ENCODE measurements at places on chromosomes 4 and X. TPM values are rescaled to one million over a fixed set of nuclear protein-coding genes. Genes with fewer than 3 reads are reported as not detected.

- H3K4me3 ChIP-seq = no peak overlapping the region
- peaks cover 53% of the 10 kb centered on the region for H3K27me3 ChIP-seq
- peaks cover 19% of the 10 kb centered on the region for H3K4me1 ChIP-seq
- no peak for DNase-seq
- no peaks in the 10 kb centered on the region for H3K36me3 ChIP-seq
- H3K27ac ChIP-seq = no peak overlapping the region
Observed at GRCh38 chrX:104253567-104254441, 929 bp downstream of the ESX1 start.

DNA sequence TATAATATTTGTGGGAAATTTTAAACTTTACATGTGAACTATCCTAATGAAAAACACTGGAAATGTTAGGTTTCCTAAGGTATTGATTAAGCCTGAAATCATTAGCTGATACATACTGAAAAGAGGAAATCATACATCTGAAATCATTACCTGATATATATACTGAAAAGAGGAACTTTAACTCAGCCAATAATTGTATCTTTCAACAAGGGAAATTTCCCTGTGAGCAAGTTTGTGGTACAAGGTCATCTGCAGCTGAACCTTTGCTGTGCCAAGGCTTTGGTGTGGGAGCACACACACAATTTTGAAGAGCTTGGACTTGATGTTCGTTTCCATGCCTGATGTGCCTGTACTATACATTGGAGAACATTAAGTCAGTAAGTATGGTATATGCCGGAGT, 131.9 kb upstream of the USP9X start:
- no peaks in the 10 kb centered on the region for H3K27me3 ChIP-seq
- H3K4me3 ChIP-seq = no peak overlapping the region
- DNase-seq = no peak
- no peaks in the 10 kb centered on the region for H3K36me3 ChIP-seq
- H3K4me1 ChIP-seq = no peaks in the 10 kb centered on the region
- no peak overlapping the region for H3K27ac ChIP-seq

GRCh38 chrX:41421071-41421729, 25.9 kb upstream of the NYX start:
- no peak for DNase-seq
- H3K36me3 ChIP-seq = no peaks in the 10 kb centered on the region
- H3K4me3 ChIP-seq = no peak overlapping the region
- peaks cover 5% of the 10 kb centered on the region for H3K4me1 ChIP-seq

DNA sequence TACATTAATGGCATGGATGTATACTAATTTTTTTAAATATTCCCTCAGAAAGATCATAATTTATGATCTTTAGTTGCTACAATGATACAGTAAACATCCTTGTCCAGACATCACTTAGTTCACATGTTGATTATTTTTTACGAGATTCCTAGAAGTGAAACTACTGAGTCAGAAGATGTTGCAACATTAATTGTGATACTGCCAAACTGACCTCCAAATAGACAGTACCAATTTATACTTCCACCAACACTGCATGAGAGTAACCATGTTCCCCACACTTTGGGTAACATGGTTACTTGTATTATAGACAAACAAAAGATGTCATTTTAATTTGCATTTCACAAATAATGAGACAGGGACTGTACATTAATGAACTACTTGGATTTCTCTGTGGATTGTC, 19.6 kb downstream of the RCHY1 start:
- no peak for DNase-seq
- no peak overlapping the region for H3K4me3 ChIP-seq
- H3K27ac ChIP-seq = peak overlapping the region; percentile 32
- no peaks in the 10 kb centered on the region for H3K27me3 ChIP-seq

- DNase-seq = no peak
- H3K27me3 ChIP-seq = no peaks in the 10 kb centered on the region
- no peak overlapping the region for H3K27ac ChIP-seq
- H3K4me1 ChIP-seq = no peaks in the 10 kb centered on the region
- no peak overlapping the region for H3K4me3 ChIP-seq
Observed at GRCh38 chr4:23355258-23355657, 534.6 kb downstream of the PPARGC1A start.

DNA sequence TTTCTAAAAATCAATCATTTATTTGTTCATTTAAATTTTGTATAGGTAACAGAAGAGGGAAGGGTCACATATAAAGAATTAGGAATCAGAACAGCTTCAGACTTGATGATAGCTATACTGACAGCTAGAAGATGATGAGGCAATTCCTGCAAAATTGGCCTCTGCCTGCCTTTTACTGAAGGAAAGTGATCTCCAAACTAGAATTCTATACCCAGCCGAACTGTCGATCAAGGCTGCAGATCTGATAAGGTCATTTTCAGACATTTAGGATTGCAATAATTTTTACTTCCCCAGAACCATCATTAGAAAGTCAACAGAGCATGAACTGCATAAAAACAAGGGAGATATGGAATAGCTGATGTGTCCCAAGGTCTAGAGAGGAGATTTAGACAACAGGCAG, 66.3 kb downstream of the HTRA3 start:
- H3K36me3 ChIP-seq = no peaks in the 10 kb centered on the region
- DNase-seq = no peak
- no peak overlapping the region for H3K4me3 ChIP-seq
- H3K27ac ChIP-seq = no peak overlapping the region
- H3K4me1 ChIP-seq = no peaks in the 10 kb centered on the region

- H3K4me1 ChIP-seq = no peaks in the 10 kb centered on the region
- no peaks in the 10 kb centered on the region for H3K27me3 ChIP-seq
- H3K36me3 ChIP-seq = no peaks in the 10 kb centered on the region
- no peak overlapping the region for H3K27ac ChIP-seq
Observed at GRCh38 chrX:53738370-53738906, 51.9 kb upstream of the HUWE1 start.

DNA sequence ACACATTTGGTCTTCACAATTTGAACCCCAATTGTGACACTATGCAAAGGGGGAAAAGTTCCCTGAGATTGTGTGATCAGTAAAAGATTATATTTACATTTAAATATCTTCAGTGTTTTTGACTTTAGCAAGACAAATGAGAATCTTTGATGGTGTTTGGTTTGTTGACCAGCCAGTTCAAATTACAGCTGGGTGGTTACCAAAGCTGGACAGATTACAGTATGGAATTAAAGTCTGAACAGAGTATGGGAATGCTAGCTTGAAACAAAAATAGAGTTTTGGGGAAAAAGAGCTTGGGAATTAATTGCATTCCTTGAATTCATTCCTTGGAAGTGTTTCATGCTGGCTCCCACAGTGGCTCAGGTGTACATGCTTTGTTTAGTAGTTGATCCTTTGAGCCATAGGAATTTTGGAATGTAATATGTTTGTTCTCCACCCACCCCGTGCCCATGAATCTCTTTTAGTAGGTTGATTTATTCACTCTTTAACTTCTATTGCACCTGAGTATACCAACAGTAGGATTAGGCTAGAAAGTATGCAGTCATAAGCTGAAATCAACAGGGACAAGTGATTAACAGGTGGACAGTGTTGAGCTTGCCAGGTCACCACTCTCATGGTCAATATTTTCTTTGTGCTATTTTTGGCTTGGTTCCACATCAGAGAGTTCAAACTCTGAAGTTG, 81.1 kb upstream of the HELT start:
- H3K27me3 ChIP-seq = no peaks in the 10 kb centered on the region
- H3K36me3 ChIP-seq = no peaks in the 10 kb centered on the region
- H3K27ac ChIP-seq = no peak overlapping the region

DNA sequence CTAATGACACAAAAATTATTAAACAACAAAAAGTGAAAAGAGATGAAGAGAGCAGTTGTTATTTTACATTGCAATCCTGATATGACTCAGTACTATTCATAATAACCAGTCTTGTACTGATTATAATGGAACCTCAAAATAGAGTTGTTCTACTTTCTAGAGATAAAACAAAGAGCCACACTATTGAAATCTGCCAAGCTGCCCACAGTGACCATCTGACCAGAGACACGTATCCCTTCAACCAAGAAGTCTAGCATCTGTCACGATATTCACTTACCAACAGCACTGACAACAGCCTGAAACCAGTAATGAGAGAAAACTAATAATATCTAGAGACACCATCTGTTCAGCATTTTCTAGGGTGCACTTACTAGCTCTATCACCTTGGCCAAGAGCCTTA, 466.7 kb downstream of the NKX6-1 start:
- no peaks in the 10 kb centered on the region for H3K36me3 ChIP-seq
- no peaks in the 10 kb centered on the region for H3K4me1 ChIP-seq
- no peak for DNase-seq

DNA sequence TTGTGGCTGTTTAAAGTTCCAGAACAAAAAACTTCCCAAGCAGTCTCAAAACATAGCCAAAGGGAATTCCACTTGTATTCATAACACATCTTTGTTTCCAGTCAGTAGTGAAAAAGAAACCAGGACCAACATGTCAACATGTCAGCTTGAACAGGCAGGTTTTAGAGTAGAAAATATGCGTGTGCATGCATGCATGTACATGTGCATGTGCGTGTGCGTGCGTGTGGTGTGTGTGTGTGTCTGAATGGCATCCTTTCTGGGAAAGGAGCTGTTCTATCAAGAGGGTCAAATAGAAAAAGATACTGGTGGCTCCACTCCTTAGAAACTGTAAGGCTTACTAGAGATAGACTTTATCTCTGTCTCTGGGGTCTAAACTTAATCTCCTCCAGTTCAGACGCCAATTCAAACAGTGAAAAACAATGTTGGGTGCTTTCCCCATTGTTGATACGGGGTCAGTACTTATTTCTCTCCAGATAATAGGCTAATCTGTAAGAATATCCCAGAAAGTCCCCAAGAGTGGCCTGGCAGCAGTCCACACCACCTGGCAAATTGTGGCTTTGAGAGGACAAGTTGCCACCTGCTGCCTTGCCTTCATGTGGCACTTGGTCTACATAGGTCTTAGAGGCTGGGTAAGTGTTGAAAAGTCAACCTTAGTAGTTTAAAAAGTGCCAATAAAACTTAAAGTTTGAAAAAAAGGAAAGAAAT, 110.4 kb downstream of the SCD5 start:
- H3K36me3 ChIP-seq = no peaks in the 10 kb centered on the region
- H3K4me1 ChIP-seq = no peaks in the 10 kb centered on the region

GRCh38 chr4:37970702-37971101, 10.5 kb downstream of the PTTG2 start:
- H3K27me3 ChIP-seq = no peaks in the 10 kb centered on the region
- H3K36me3 ChIP-seq = no peaks in the 10 kb centered on the region

- peak overlapping the region; percentile 81 for H3K4me3 ChIP-seq
- H3K27ac ChIP-seq = no peak overlapping the region
- DNase-seq = no peak
- H3K27me3 ChIP-seq = peaks cover 29% of the 10 kb centered on the region
Observed at GRCh38 chr4:1168191-1169101, 3.9 kb downstream of the SPON2 start.

DNA sequence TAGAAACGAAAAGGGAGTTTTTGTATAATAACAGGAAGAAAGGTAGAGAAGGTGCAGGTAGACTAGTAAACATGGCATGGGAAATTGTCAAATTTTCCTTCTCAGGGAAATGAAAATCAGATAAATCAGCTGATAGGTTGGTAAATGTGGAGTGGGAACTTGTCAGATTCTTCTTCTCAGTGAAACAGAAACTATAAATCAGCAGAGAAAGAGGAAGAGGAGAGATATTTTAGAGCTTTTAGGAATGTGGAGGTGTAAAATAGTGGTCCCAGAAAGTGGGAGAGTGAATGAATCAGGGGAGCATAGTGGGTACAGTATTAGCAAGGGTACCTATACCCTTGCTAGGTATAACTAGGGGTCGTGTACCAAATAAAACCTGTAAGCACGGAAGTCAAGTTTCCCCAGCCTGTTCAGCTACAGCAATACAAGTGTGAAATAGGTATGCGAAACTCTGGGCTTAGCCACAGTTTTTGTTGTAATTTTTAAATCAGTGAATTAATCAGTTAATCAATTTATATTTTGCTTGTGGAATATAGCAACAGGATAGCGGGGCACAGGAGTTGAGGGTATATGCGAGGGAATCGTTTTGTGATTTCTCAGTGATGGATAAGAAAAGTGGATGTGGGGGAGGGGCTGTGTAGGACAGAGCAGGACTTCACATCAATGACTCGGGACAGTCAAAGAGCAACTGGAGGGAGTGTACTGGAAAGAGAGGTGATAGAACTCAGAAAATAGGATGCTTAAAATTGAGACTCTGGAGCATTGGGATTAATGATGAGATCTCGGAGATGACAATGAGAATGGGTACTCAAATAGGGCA, 561.5 kb downstream of the INPP4B start:
- H3K4me3 ChIP-seq = no peak overlapping the region
- no peaks in the 10 kb centered on the region for H3K36me3 ChIP-seq
- H3K27ac ChIP-seq = no peak overlapping the region
- H3K4me1 ChIP-seq = no peaks in the 10 kb centered on the region
- no peaks in the 10 kb centered on the region for H3K27me3 ChIP-seq
- no peak for DNase-seq

DNA sequence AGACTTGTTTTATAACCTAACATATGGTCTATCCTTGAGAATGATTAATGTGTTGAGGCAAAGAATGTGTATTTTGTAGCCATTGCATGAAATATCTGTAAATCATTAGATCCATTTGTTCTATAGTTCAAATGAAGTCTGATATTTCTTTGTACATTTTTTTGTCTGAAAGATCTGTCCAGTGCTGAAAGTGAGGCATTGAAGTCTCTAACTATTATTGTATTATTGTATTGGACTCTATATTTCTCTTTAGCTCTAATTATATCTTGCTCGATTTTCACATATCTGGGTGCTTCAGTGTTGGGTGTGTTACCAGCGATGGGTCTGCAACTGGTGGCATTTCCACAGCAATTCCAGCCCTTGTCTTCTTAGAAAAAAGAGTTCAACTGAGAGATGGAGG, 76.0 kb downstream of the PBDC1 start:
- H3K4me1 ChIP-seq = no peaks in the 10 kb centered on the region
- no peaks in the 10 kb centered on the region for H3K36me3 ChIP-seq
- no peak overlapping the region for H3K4me3 ChIP-seq
- H3K27ac ChIP-seq = no peak overlapping the region
- H3K27me3 ChIP-seq = peaks cover 19% of the 10 kb centered on the region
- no peak for DNase-seq

- no peaks in the 10 kb centered on the region for H3K27me3 ChIP-seq
- no peaks in the 10 kb centered on the region for H3K4me1 ChIP-seq
- no peak overlapping the region for H3K4me3 ChIP-seq
Observed at GRCh38 chr4:14184265-14184664, 556.7 kb upstream of the BOD1L1 start.

Gene CNKSR2
- 83.9 TPM for total RNA-seq

Gene RPS6KA6
- 0.60 TPM for total RNA-seq

Gene PAGE2
- total RNA-seq = not detected

Gene F8A2
- 2.6 TPM for total RNA-seq

Gene DOCK11
- 35.2 TPM for total RNA-seq

Gene SORBS2
- 88.4 TPM for total RNA-seq

Gene FDCSP
- total RNA-seq = not detected

Gene NXF2
- not detected for total RNA-seq

Gene SYP
- total RNA-seq = 7.4 TPM
